ENCODE measurements at places on chromosomes 2 and 18. TPM values are rescaled to one million over a fixed set of nuclear protein-coding genes. Genes with fewer than 3 reads are reported as not detected.

GRCh38 chr18:25350489-25351251, 1.3 kb downstream of the ZNF521 start:
- peak; percentile 64 for DNase-seq

DNA sequence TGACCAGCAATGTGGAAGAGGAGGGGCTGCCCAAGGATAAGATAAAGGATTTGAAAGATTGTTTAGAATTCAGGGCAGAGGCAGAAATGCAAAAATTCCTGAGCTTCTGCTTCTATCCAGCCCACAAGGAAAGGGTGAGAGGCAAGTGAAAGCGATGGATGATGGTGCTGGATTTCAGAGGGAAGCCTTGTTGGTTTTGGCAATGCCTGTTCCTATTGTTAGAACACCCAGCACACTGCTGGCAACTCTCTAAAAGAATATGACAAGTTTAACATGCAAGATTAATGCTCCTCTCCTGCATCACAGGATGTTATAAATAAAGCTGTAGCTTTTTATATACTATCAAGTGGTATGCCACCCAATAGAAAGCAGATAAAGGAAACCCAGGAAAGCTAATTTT, 92.6 kb downstream of the ZNF385B start:
- no peak for DNase-seq

GRCh38 chr18:63031375-63031774, 288.2 kb downstream of the BCL2 start:
- no peak for DNase-seq

DNA sequence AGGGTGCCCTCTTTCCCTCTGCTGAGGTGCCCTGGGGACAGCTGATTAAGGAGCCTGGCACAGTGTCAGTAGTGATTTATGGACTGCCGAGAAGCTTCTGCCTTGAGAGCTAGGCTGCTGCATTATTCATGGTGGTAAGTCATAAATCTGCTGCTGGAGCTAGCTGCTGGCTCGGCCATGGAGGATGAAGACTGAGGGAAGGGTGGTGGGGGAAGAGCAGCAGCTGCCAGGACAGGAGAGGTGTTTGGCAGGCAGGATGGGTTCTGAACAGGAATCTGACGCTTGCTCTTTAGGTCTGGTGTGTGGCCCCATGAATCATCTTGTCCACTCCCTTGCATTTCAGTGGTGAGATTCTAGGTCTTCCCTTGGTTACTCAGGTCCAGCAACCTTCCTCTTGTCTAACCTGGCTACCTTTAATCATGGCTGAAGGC, 296.3 kb downstream of the DYSF start:
- DNase-seq = no peak

DNA sequence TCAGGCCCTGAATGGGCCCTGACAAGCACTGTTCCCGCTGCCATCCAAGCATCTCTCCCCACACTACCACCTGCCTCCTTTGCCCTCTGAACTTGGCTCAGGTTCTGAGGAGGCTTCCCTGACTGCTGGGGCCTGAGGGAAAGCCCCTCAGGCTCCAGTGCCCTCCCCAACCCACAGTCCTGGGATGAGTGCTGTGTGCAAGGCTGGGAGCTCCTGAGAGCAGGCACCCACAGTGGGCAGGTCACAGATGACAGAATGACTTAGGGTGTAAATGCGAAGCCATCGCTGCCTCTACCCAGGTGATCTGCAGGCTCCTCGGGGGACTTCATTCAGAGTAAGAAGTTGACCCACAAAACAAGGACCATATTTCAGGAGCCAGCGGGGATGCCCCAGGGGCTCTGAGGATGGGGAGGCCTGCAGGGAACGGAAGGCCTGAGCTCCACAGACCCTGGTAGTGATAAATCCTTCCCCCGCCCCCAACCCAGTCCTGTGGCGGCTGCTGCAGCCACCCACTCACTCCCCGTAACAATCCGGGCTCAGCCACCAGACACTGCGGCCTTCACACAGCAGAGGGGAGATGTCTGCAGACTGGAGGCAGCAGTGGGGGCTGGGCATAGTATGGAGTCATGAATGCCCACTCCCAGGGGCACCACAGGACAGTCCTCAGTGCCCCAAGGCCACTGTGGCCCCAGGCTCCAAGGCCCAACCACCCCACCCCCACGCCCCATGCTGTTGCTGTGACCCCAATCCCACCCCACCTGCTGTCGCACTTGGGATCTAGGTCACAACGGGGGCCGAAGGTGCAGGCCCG, 8.9 kb downstream of the BIN1 start:
- no peak for DNase-seq

GRCh38 chr2:19855542-19856431, 46.0 kb downstream of the TTC32 start:
- DNase-seq = no peak

DNA sequence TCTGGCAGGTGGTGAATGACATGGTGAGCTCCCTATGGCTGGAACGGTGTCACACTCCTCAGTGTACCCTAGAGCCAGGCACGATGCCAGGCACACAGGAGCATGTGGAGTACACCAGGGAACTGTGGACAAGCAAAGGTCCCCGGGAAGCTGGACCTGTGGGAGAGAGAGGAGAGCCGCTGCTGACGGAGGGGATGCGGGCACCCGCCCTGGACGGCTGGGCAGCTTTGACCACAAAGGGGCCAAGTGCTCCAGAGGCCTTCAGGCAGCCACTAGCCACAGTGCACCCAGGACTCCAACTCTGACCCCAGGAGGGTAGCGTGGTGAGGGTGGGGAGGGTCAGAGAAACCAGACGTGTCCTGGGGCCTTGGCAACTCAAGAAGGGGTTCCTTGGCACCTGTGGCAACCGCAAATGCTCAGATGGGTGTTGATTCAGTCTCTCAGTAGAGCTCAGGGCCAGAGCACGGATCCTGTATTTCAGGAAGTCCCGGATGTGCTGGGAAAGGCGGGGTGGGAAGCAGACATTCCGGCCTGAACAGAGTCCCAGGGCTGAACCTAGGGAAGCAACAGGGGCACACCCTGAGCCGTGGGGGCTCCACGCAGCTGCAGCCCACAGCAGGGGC, 2.3 kb upstream of the MAB21L4 start:
- DNase-seq = peak; percentile 53

GRCh38 chr18:78882585-78882984, 97.0 kb upstream of the SALL3 start:
- DNase-seq = no peak

- DNase-seq = no peak
These were observed 228.9 kb downstream of the DYM start for GRCh38 chr18:49231553-49231952.

GRCh38 chr2:241905716-241906377, 36.3 kb downstream of the RTP5 start:
- DNase-seq = no peak

- DNase-seq = no peak
These were observed 33.1 kb downstream of the RAMP1 start for GRCh38 chr2:237892478-237892877.

UGT1A8 gene
- total RNA-seq = not detected

SLC11A1 gene
- total RNA-seq = 6.4 TPM

PRSS56 gene
- not detected for total RNA-seq

LYPD6 gene
- total RNA-seq = 0.08 TPM

CXCR1 gene
- 0.44 TPM for total RNA-seq

ZAP70 gene
- total RNA-seq = 0.55 TPM

FASTKD2 gene
- 39.9 TPM for total RNA-seq

CPSF3 gene
- total RNA-seq = 15.6 TPM

E2F6 gene
- total RNA-seq = 12.8 TPM

MC4R gene
- not detected for total RNA-seq
